CD4-positive, alpha-beta T cell treated with Interleukin-1 beta for 1 hour (primary cell): ENCODE measurements at places on chromosomes 6 and 20.

DNA sequence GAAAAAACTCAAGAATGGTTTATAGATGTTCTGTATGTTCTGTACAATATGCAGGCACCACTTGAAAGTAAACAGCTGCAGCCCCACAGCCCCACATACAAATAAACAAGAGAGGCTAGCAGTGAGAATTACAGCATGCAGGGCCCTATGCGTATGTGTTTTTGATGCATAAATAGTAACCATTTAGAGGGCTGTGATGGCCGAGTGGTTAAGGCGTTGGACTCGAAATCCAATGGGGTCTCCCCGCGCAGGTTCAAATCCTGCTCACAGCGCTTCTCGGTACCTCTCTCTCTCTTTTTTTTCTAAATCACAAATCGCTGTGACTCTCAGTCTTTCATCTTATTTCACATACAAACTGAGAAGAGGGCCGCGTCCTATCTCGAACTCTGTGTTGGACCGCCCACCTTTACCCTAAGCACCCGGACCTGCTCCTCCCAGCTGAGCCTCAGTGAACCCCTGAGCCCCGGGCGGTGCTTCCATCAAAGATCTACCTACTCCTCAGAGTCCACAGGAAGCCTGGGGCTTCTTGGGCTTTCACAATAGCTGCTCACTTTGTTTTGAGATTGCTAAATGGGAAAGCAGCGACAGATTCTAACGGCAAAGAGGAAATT, 37.7 kb upstream of the PRSS16 start:
- no peak for DNase-seq

DNA sequence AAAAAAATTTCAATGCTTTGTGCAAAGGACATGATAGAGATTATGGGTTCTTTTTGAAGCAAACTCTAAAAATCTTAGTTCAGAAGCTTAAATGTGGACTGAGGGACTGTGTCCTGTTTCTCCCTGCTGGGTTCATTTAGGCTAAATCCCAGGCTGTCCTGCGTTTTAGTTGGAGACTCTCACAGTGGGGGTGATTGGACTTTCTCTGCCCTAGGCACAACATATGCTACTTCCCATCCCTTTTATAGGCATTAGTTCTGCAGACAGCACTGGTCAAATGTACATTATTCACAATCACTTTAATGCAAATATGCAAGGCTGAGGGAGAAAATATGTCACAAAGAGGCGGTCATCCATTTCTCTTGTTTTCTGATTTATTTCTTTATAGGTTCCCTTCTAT, 71.3 kb downstream of the TFAP2B start:
- DNase-seq, result no peak

DNA sequence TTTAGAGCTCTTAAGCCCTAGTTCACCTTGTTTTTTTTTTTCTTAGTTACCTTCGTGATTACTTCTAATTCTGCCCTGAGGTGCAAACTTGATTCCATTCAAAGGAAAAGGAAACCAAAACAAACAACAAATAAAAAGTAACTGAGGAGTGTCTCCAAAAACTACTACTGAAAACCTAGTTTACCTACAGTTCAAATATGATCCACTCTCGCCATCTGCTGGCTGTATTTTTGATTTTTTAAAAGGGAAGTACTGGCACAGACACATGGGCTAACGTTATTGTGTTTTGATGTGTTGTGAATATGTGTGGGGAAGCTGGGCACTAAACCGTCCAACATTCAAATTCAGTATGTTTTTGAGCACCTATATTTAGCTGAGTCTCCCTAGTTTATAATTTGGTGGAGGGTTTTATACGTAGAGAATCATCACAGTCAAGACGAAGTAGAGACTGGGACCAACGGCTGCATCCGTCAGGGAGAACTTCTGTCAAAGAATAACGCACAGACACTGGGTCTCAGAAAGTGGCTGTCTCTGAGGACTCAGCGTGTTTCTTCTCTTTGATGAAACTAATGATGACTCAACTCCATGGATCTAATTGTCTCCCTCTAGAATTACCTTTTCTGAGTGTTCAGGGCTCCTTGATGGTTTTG, 373.5 kb upstream of the BTBD3 start:
- peak; percentile 10 for DNase-seq

DNA sequence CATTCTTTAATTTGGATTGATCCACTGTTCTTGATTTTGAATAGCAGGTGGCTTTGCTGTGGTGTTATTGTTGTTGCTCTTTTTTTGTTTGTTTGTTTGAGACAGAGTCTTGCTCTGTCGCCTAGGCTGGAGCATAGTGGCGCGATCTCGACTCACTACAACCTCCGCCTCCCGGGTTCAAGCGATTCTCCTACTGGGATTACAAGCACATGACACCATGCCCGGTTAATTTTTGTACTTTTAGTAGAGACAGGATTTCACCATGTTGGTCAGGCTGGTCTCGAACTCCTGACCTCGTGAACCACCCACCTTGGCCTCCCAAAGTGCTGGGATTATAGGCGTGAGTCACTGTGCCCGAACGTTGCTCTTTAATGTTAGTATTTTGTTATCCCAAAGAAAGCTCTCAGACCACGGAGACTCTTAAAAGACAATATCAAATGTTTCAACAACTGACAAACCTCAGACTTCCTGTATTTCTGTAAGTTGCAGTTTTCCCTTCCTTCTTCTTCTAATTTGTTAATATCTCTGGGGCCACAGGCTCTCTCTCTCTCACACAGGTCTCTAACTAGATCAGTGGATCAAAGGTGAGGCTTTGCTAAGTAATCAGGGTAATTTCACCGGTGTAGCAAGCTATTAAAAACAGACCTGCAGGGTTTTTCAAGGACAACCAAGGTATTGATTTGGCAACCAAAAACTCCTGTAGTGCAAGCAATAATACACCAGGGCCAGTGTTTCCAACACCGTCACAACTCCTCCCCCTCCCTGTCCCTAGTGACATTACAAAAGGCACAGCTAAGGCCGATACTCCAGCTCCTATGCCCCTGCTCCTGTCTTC, 48.8 kb upstream of the ZNF217 start:
- DNase-seq, result peak; percentile 46

- peak; percentile 83 for DNase-seq
Measured at GRCh38 chr6:32413427-32414047, 6.6 kb upstream of the BTNL2 start.

GRCh38 chr6:33904050-33904746, 100.4 kb upstream of the MLN start:
- peak; percentile 80 for DNase-seq

DNA sequence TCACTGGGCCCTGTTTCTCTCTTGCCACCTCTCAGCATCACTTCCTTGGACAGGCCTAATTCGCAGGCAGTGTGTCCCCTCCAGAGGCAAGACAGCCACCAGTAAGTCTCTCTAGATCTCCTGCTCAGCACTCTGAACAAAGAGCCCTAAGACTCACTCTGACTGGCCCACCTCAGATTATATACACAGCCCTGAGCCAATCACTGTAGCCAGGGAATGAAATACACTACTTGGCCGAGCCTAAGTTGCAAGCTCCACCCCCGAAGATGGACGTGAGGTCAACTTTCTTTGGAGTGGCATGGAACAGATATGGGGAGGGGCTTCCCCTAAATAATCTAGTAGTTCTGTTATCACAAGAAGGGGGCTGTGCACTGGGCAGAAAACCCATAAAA, 4.1 kb downstream of the BPI start:
- DNase-seq, result no peak

- no peak for DNase-seq
Measured at GRCh38 chr6:51706086-51706485, 381.3 kb downstream of the PKHD1 start.

DNA sequence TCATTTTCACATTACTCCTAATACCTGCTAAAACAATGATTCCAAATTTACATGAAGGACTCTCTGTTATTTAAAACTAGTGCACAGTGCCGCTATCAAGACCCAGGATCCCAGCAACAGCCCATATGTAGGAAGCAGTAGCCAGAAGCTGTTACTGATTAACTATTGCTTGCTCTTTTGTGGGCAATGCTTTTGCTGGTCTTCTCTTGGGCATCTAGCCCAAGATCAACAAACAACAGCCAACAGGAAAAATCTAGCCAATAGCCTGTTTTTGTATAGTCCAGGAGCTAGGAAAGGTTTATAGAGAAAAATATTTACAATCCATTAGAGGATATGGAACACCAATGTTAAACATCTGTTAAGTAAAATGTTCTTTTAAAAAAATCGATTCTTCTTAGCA, 22.1 kb upstream of the TENT5A start:
- no peak for DNase-seq

DNA sequence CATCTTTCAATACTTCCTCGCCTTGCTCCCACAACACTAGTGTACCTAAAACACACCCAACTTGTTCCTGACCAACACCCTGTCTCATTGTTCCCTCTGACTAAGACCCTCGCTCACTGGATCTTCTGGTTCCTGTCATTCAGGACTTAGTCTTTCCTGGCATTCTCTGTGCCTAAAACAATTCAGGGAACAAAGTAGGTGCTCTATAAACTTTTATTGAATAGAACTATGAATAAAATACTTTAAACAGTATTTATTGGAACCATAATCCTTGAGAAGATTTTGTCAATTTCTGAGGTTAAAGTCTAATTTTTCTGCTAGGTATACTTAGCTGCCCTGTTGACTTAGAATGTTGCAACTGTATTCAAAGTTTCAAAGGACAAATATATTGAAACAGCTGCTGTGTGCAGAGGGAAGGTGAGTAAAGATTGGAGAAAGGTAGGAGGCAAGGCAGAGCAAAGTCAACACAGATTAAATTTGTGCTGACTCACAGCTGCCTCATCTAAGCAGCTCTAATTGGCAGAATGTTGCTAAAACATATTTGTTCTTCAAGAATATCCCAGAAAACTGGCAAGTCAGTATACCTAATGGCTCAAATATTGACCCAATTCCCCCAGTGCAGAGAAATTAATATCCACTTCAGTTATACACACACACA, 37.6 kb downstream of the GSTA2 start:
- no peak for DNase-seq

DNA sequence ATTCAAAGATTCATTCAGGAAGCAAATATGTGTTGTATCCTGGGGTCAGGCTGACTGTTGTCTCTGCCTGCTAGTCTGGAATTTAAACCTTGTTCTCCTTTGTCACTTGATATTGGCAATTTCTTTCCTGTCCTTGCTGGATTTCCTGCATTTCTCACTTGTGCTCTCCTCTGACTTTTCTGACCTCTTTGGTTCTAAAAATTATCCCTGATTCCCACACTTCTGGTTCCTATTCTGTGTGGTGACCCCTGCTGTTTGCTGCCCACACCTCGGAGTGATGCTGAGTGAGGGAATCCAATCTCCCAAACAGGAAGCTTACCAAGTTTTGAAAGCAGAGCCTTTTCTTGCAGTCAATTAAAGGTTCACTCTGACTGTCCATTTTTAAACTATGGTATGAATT, 345.3 kb downstream of the CDKAL1 start:
- no peak for DNase-seq

DNA sequence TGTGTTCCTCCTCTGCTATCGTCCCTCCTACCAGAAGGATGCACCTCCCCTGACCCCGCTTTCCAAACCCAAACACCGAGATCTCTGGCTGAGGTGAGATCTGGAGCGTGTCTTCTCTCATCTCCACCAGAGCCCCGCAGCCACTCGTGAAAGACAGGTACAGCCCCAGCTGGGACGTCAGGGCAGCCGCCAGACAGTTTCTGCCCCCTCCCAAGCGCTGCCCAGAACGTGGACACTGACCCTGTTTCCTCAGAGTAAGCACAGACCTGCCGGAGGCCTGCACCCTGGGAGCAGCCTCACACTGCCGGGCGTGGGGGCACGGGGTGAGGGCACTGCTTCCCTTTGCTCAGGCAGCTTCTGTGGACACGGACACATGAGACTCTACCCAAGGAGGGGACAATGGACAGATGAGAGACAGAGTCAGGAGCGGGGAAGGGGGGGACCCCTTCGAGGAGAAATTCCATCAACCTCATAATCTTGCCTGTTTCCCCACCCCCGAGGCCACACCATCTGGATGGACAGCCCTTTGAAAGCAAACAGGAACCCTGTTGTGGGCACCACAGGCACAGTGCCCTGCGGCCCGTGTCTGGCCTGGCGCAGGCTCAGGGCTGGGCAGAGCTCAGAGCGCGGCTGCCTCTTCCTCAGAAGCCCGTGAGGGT, 210.6 kb downstream of the DLL1 start:
- no peak for DNase-seq

GRCh38 chr20:43669332-43669731, 2.4 kb downstream of the MYBL2 start:
- no peak for DNase-seq

- DNase-seq, result no peak
Measured at GRCh38 chr6:452301-453067, 60.9 kb downstream of the IRF4 start.

DNA sequence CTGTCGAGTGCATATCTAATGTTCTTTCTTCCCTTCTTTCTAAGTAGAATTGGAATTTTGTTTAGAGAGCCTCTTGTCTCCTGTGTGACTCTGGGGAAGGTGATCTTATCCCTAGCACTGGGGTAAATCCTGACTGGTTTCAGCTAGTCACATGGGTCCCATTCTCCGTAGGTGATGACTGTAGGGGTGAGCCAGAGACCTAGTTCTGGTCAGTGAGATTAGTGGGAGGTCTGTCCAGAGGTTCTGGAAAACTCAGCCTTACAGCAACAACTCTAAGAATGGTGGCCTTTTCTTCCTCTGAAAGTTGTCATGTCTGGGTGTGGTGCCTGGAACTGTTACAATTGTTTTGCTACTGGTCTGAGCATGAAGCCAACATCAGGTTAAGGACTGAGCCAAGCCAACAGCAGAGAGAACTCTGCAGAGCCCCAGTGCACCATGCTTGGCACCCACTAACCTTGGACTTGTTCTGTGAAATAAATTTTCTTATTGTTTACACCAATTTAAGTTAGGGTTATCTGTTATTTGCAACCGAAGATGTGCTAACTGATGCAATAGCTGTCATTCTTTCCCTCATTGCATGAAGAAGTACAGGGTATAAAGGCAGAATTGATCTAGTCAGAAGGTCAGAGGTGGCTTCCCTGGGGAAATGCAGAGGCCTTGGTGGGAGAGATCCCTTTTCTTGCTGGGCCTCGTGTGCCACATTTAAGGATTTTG, 56.8 kb upstream of the TULP4 start:
- no peak for DNase-seq

- no peak for DNase-seq
Measured at GRCh38 chr20:57426831-57427230, 35.6 kb downstream of the RBM38 start.

GRCh38 chr20:50257860-50258259, 67.2 kb downstream of the CEBPB start:
- DNase-seq, result no peak

- no peak for DNase-seq
Measured at GRCh38 chr6:26161322-26161721, 74.1 kb downstream of the HFE start.

DNA sequence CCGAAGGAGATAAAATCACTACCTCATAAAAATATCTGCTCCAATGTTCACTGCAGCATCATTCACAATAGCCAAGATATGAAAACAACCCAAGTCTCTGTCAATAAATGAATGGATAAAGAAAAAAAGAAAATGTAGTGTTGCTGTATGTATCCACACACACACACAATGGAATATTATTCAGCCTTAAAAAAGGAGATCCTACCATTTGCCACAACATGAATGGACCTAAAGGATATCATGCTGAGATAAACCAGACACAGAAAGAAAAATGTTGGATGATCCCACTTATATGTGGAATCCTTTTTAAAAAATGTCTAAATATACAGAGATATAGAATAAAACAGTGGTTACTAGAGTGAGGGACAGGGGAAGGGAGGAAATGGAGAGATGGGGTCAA, 192.2 kb upstream of the TAB2 start:
- DNase-seq, result no peak
